ENCODE measurements at places on chromosomes 16 and 17. TPM values are rescaled to one million over a fixed set of nuclear protein-coding genes. Genes with fewer than 3 reads are reported as not detected.

DNA sequence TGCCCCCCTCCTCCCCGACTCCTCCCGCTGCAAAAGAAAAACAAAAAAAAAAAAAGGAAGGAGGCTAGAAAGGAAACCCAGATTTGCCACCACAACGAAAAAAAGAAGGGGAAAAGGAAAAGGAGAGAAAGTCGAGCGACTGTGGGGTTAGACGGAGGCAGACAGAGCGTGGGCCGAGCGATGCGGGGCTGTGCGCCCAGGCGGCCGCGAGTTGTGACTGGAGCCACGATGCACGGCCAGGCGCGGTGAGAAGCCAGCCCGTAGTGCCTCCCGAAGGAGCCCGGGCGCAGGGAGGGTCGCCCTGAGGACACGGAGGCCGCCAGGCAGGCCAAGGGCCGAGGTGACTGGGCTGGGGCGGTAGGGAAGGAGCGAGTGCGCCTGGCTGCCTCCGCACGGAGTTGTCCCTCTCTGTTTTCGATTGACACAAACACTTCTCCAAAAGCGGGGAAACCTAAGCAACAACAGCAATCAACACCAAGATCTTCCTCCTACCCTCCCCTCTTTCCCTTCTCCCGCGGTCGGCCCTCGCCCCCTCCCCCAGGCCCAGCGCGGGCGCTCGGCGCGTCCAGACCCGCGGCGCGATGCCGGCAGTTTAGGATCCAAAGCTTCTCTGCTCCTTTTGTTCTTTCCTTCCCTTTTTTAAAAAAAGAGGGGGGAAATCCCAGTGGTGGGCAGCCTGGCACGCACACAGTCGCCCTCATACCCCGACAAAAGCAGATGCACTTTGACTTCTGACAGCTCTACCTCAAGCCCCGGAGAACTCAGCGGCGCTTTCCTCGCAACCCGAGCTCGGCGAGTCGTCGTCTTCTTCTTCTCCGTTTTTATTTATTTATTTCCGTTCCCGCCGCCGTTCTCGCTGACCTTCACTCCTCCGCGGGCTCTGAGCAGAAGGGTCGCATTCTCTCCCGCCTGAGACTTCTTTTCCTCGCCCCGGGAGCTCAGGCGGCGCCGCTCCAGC is at the start of gene LHX1:
Gene LHX1 (plus strand): TSS at position 475 of the 958 bp plus-strand sequence. CDS start 723 bp downstream, outside the sequence.
- DNase-seq = no peak

DNA sequence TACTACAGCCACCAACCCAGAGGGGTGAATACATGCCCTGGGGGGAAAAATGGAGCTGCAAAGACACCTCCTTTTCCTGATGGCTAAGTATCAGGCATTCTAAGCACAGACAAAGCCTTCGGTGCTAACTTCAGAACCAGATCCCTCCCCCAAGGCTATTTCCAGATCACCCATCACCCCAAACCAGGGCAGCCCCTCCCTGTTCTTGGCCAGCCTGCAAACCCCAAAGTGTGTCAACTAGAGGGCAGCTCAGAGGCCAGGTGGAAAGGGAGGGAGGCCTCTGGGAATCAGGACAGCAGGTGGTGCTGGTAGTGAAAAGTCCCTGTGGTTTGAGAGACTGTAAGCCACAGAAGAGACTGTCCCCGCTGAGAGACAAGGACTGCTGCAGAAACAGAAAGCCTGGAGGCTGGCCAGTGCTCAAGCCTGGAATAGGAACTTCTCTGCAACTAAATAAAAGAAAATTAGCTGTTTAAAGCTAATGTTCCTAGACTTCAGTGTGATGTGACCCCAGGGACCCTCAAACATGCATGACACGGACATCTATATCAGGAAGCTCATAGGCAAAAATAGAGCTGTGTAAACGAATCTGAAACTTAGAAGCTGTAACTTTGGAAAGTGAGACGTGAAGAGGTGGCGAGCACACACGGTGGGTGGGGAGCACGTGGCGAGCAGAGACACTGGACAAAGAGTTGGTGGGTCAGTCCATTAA is 9.1 kb downstream of the TUBG1 start:
- DNase-seq = peak; percentile 50

DNA sequence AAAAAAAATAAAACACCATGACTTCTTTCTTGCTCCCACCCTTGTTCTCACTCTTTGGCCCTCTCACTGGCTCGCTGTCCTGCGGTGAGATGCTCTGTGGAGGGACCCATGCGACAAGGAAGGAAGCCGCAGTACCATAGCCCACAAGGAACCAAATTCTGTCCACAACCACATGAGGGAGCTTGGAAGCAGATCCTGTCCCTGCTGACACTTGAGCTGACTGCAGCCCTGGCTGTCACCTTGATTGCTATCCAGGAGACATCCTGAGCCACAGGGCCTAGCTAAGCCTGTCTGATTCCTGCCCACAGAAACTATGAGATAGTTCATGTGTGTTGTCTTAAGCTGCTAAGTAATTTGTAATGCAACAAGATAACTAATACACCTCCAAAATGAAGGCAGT is 4.8 kb upstream of the MT2A start:
- DNase-seq = peak; percentile 32

- DNase-seq = no peak
These were observed 44.8 kb downstream of the PITPNC1 start for GRCh38 chr17:67421869-67422273.

GRCh38 chr16:68746951-68747350 is 9.9 kb downstream of the CDH1 start:
- no peak for DNase-seq

DNA sequence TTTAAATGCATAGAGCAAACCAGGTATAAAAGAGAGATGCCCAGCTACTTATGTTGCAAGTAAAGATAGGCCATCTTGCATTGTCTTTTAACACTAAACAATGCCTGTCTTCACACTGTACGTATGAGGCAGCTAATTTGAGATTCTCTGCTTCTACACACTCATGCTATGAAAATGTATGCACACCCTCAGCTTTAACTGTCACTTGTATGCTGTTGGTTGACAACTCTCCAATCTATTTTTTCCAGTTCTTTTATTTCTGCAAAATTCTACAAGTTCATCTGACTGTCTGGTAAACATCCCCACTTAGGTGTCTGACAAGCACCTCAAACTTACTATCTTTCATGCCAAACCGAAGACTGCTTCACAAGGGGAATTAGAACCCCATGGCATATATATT is 131.7 kb upstream of the SOX9 start:
- no peak for DNase-seq

GRCh38 chr16:66168777-66169176 is 197.7 kb upstream of the CDH5 start:
- no peak for DNase-seq

DNA sequence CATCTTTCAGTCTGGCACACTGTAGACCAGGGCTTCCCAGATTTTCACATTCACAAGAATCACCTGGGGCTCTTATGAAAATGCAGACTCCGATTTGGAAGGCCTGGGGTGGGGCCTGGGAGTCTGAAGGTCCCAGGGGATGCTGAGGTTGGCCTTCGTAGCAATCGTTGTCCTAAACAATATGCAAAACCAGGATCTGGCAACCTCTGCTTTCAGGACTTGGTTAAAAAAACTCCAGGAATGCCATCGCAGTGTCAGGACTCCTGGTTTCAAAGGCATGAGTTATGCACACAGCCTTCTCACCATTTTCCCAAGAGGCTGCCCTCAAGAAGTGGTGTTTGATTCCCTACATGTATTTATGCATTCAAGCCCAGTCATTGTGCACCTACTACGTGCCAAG is 6.7 kb downstream of the CLEC19A start:
- no peak for DNase-seq

GRCh38 chr16:11835891-11836649 is 15.3 kb downstream of the RSL1D1 start:
- no peak for DNase-seq

The CCL11 gene
- total RNA-seq = not detected

The ITGA2B gene
- 0.63 TPM for total RNA-seq

The BANP gene
- total RNA-seq = 58.0 TPM

The TACO1 gene
- 26.0 TPM for total RNA-seq

The HOXB3 gene
- total RNA-seq = 14.6 TPM

The SLFN12L gene
- total RNA-seq = not detected

Measured in OCI-LY7 (cell line).